ENCODE measurements at places on chromosomes 7 and 10.

DNA sequence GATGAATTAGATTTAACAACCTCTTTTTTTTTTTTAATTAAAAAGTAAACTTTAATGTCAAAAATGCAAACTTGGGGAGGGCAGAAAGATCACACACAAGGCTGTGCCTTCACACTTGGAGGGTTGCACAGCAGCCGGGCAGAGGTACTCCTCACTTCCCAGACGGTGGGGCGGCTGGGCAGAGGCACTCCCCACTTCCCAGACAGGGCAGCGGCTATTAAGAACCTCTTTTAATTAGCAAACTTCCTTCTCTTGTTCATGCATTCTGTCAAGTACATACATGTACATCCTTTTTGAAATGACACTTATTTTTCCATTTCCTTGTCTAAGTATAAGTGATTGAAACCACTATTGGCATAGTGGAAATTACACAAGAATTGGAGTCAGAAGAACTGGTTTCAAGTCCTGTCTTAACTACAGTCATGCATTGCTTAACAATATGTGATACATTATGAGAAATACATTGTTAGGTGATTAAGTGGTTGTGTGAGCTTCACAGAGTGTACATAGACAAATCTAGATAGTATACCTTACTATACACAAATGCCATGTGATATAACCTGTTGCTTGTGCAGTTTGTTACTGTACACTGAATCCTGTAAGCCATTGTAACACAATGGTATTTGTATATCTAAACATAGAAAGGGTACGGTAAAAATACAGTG, 26.5 kb downstream of the BTRC start:
- no peak for DNase-seq

- no peak for DNase-seq
Observed at GRCh38 chr10:23035569-23035968, 59.8 kb upstream of the MSRB2 start.

DNA sequence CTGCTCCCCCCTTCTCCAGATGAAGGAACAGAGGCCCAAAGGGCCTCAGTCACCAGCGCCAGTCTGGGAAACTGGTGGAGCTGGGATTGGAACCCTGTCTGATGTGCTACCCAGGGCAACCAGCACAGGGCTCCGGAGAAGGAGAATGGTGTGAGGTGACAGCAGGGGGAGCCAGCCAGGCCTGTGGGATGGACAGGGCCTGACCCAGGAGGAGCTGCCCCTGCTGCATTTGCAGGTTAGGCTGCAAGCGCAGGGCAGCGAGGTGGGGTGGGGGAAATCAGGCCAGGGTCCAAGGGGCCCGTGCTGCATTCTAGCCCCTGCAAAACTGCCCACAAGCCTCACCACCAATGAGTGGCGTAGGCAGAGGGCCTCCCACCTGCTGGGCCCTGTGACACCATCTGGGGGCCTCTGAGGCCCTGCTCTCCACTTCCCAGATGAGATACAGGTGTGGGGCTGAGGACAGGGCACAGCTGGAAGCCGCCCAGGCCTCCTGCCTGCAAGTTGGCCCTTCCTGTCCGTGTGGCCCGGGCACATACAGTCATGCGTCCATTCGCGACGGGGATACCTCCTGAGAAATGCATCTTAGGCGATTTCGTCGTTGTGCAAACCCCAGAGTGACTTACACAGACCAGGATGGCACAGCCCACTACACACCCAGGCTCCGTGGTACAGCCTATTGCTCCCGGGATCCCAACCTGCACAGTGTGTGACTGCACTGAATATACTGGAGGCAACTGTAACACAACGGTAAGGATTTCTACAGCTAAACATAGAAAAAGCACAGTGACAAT, 45.3 kb downstream of the RASGEF1A start:
- DNase-seq, result no peak

DNA sequence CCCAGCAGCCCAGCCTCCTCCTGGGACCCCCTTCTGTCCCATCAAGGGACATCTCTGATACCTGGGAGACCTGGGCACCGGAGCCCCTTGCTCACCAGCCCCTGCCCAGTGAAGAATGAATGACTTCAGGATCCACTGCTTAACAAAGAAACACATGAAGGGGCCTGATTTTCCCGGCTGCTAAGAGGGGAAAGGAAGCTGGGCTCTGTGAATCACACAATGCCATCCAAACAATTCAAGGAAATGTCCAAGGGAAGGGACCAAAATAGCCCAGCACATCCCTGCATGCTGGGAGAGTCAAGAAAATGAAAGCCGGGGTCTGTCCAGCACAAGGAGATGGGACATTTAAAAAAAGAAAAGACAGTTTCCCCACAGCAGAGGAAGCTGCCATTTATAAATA, 128.7 kb upstream of the JCAD start:
- no peak for DNase-seq

DNA sequence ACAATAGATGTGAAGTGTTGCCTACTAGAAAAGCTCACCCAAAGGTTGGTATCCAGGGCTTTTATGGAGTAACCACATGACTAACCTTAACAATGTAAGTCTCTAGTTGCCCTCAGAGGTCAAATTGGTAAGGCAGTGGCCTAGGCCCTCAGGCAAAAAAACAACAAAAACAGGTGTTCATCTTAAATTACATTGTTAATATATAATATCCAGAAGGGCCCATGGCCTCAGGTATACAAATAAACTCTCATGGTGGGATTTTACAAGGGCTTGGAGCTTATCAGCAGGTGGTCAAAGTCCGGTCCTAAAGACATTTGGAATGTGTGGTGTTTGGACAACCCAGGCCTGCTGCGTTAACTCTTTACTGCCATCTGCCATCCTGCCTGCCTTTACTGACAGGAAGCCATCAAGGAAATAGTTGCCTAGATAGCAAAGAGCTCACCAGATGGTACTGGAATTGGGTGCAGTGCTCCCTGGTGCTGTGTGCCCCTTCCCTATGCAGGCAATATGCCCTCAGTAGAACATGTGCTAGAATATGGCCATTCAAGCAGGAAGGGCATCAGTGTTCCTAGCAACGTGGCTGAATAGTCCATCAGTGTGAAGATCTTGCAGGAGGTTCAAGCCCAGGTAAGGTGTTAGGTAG, 36.2 kb downstream of the TOMM7 start:
- no peak for DNase-seq

GRCh38 chr10:131141645-131142516, 169.6 kb downstream of the TCERG1L start:
- DNase-seq, result no peak

- no peak for DNase-seq
Observed at GRCh38 chr7:159179241-159179640, 34.6 kb upstream of the VIPR2 start.

DNA sequence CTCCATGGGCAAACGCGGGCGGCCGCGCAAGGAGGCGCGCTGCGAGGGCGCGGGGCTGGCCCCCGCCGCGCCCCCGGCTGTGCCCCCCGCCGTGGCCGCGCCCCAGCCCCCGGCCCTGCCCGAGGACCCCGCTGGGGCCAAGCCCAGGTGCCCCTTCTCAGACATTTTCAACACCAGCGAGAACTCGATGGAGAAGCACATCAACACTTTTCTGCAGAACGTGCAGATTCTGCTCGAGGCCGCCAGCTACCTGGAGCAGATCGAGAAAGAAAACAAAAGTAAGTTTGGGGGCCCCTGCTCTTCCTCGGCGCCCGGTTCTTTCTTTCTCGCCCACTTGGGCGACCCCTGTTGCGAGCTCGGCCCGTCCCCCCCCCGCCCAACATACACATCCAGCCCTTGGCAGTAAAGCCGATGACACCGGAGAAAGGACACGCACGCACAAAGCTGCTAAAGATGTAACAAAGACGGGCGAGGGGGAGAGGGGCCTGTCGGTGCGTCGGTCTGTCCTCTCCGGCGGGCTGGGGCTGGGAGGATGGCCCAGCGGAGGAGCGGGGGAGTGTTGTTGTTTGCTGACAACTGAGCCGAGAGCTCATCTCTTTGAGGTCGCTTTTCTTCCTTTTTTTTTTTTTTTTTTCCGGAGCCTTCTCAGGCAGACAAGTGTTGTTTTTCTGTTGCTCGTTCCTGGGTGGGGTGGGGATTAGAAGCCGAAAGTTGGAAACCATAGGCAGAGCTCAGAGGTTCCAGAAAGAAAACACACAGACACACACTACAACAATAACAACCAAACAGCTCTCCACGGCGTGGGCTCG, 604 bp downstream of the MXI1 start:
- no peak for DNase-seq

DNA sequence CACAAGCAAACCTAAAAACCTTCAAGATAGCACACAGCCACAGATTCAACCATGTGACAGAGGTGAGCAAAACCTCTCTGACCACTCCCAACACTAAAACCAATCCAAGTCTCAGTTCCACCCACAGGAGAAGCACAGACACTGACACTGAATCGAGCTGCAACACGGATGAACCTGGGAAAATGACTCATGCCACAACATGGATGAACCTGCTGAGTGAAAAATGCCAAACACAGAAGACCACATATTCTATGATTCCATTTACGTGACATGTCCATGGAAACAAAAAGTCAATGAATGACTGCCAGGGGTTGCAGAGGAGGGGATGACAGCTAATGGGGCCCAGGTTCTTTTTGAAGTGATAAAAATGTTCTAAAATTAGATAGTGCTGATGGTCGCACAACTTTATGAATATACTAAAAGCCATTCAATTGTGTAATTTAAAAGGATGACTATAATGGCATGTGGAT, 22.0 kb downstream of the CYTH3 start:
- no peak for DNase-seq

DNA sequence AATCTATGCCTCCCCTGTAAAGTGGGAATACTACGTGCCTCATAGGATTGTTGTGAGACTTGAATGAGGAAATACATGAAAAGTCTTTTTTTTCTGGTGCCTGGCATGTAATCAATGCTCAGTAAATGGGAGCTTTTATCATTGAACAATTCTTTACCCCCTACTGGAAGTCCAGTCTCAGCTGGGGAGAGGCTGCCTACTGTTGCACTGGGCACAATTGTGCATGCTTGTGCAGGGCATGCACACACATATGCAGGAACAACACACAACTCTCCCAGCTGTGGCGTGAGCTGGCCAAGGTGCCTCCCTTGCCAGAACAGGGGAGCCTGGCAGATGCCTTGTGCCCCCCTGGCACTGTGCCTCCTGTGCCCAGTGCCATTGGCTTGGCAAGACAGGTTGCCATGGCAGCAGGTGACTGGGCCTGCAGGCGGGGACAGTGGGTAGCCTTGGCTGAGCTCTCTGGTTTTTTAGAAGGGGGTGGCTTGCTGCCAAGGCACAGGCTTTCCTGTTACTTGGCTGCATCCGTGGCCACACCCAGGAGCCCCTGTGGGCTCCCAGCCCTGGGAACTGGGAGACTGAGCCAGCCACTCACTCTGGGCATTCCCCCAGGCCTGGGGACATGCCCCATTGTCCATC, 16.1 kb upstream of the PALD1 start:
- no peak for DNase-seq

- no peak for DNase-seq
Observed at GRCh38 chr10:100148353-100149211, 37.2 kb downstream of the ERLIN1 start.
